RKO (cell line): ENCODE measurements at places on chromosomes 7 and 10.

GRCh38 chr7:100721505-100721812 lies 1.2 kb downstream of the EPO start:
- no peak for DNase-seq

- DNase-seq = peak; percentile 90
Measured at GRCh38 chr7:100675581-100676350, 2.2 kb downstream of the GNB2 start.

DNA sequence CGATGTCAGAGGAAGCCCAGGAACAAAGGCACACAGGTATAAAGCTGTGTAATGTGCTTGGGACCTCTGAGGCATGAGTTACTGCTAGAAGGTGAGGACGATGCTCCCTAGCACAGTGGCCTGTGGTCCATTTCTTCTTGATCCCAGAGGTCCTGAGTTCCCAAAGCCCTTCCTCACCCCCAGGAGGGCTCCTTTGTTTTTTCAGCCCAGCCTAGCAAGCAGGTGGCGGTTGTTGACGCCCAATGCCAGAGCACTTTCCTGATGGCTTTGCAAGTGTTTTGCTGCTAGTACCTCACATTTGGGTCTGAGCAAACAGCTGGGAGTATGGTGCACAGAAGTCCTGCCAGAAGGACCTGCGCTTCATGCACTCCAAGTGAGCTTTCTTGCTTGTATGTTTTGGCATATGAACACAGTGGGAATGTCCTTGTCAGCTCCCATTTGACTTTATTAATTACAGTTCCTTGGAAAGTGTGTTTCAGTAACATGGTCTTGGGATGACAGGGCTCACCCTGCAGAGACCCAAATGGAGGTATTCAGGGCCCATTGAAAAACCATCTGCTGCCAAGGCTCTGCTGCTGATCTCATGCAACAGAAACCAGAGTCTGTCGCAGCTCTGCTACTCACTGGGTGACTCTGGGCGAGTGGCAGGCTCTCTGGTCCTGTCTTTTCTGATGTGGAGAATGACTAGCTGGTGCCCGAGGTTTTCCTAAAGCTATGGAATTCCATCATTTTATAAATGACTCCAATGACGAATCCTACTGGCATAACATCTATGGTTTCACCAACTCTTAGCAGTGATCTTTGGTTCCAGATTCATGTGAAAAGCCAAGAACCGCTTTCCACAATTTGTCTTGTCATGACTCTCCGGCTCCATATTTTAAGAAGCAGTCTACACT lies 134.9 kb downstream of the ARID5B start:
- DNase-seq = no peak

DNA sequence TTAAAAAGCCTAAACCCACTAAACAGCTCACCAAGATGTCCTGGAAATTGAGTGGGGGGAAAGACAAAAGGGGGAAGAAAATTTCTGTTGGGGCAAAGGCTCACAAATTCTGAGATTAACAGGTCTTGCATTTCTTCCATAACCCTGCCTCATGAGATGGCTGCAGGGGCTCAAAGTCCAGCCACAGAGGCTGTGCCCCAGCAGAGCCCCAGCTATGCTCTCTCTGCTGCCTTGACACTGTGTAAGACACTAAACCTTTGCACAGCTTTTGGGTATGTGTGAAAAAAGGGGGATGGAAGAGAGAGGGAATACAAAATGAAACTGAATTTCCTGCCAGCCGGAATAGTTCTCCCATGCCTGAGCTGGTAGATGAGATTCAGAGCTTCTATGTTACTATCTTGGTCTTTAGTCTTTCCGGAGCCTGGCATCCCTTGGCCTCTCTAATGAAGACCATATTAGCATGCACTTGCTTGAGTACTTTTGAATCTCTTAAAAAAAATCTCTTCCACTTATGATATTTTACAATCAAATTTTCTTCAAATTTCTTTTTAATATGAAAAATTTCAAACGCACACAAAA lies 240.0 kb upstream of the IMMP2L start:
- no peak for DNase-seq

DNA sequence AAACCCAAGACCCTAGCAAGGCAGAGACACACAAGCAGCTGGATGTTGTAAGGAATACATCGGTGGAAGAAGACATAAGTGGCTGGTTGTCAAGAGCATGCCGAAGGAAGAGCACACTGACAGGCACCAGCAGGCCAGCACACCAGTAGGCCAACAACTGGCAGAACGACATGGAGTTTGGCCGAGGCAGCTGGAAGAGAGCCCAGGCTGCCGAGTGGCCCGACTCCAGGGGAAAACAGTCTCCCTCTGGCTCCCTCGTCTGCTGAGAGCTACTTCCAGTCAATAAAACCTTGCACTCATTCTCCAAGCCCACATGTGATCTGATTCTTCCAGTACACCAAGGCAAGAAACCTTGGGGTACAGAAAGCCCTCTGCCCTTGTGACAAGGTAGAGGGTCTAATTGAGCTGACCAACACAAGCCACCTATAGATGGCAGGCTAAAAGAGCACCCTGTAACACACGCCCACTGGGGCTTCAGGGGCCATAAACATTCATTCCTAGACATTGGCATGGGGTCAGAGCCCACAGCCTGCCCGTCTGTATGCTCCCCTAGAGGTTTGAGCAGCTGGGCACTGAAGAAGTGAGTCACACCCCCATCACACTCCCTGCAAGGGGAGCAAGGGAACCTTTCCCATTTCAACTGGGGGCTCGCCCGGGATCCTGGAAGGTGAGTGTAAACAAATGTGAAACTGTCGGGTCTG lies 14.7 kb upstream of the TNS3 start:
- DNase-seq = no peak

DNA sequence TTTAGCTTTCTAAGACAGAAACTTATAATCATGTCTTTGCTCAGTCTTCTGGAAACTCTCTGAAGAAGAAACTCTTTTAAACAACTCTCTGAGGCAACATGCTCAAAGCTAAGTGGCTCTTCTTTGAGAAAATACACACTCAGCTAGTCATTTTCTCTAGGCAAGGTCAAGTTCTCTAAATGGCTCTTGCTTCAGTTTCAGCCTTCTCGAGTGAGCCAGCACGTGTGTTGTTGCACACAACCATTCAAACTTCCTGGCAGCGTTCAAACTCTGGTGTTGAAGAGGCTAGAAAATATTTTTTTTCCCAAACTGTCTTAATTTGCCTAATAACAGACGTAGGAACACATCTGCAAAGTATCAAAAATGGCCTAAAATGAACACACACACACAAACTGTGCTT lies 129.1 kb downstream of the THSD7A start:
- DNase-seq = no peak
